ENCODE measurements at places on chromosomes 1 and 21.

GRCh38 chr21:38086580-38086979 is 170.2 kb upstream of the KCNJ15 start:
- DNase-seq: no peak

- DNase-seq: no peak
Measured at GRCh38 chr1:165486663-165487062, 41.7 kb upstream of the RXRG start.

DNA sequence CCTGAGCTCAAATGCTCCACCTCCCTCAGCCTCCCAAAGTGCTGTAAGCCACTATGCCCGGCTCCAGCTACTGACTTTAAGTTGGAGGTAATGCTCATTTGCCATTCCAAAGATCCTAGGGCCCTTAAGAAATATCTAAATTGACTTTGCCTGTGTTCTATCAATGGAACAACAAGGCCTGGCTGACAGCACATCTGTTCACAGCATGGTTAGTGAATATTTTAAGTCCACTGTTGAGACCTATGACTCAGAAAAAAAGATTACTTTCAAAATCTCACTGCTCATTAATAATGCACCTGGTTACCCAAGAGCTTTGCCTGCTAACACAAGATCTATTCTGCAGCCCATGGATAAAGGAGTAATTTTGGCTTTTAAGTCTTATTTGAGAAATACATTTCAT is 3.5 kb upstream of the SSX2IP start:
- peak; percentile 22 for DNase-seq

GRCh38 chr1:231626951-231627614 is 493 bp downstream of the DISC1 start:
- DNase-seq: peak; percentile 43

DNA sequence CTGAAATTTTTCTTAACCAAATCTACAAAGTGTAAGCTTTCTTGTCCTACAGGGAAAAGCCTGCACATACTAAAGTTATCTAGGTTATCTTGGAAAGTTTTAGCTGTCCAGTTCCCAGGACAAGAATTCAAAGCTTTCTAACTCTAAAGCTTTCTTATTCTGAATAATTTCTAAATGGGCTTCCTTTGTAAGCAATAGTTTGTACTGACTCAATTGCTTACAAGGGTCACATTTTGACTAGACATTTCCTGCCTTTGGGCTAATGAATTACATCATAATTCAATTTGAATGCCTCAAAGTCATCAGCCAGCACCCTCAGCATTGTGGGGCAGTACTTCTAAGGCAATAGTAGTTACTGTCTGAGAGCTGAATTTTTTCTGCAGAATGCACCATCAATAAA is 223.0 kb downstream of the LTN1 start:
- DNase-seq: no peak
